ENCODE measurements at places on chromosomes 7 and 10.

DNA sequence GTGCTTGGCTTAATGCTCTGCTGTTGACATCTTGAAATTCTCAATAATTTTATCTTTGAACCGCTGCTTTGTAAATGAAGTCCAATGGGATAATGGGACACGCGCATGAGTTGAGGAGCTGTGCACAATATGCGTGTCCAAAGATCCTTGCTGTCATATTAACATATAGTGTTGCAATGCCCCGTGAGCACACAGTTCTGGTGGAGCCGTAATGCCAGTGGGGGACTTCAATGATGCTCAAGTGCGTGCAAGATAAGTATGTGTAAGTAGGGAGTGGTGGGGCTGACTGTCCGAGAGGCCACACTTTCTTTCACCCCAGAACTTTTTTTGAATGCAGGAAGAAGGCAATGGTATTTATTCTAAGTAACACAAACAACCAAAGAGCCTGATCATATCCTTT lies 77.4 kb upstream of the HPS1 start:
- DNase-seq = no peak

- no peak for DNase-seq
Observed at GRCh38 chr7:49564379-49564714, 209.1 kb upstream of the VWC2 start.

GRCh38 chr7:79982141-79982770 lies 152.4 kb upstream of the GNAI1 start:
- DNase-seq = peak; percentile 9

GRCh38 chr7:116732788-116733694 lies 61.0 kb downstream of the MET start:
- DNase-seq = no peak

- no peak for DNase-seq
Observed at GRCh38 chr10:865924-866576, 65.5 kb downstream of the LARP4B start.
